ENCODE measurements at places on chromosomes 7 and 10.

DNA sequence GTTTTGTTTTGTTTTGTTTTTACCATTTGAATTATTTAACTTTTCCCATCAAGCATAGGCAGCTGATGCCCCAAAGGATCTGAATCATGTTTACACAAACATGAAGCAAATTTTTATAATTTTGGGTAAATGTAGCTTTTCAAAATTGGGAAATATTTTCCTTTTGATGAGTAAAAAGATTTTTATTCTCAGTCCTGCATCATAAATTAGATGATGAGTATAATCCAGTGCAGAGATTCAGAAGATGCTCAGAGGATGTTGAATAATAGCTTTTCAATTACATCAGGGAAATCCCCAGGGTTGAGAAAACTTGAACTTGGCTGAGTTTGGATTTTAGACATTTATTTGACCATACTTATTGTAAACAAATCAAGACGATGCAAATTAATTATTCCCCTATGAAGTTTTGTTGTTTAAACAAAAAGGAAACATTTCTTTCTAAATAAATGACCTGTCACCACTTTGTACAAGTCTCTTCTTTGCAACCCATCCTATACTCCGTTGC, 121.7 kb downstream of the FAM204A start:
- DNase-seq = no peak

- DNase-seq = no peak
These were observed 58.5 kb upstream of the NPVF start for GRCh38 chr7:25286756-25287155.

- DNase-seq = no peak
These were observed 178.2 kb upstream of the NRG3 start for GRCh38 chr10:81696609-81697388.

DNA sequence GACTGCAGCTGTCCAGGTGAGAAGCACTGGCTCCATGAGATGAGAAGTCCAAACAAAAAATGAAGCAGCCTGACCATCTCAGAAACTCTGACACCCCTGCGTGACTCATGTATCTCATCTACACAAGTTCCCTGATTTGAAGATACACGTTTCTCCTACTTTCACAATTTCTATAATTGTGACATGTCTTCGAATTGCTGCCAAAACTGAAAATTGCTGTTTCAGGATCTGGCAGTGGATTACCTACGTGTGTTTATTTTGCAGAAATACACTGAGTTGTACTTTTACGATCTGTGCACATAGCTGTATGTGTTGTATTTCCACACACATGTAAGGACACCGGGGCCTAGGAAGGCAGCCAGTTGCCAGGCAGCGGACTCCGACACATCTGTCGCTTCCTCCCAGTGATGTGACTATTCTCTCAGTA, 53.2 kb downstream of the LARP4B start:
- no peak for DNase-seq

- DNase-seq = no peak
These were observed 9.2 kb downstream of the TAS2R60 start for GRCh38 chr7:143452495-143452894.

GRCh38 chr10:86779220-86780017, 23.0 kb downstream of the BMPR1A start:
- no peak for DNase-seq

DNA sequence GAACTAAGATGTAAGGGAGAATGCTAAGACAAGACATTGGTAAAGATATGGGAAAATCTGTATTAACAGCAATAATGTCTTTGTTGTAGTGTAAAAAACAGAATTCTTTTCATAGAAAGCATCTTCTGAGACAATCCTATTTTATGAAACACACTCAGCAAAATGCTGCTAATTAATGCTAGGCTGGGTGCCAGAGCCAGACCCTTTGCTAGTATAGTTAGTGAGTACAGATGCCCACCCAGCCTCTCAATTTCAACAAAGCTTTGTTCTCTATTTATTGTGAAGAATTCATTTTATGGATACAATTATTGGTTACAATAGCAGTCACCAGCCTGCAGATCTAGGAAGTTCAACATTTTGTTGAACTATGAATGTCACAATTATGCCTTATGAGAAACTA, 131.0 kb downstream of the SEM1 start:
- DNase-seq = no peak

- no peak for DNase-seq
These were observed 214.3 kb downstream of the ELMO1 start for GRCh38 chr7:37234334-37234733.

DNA sequence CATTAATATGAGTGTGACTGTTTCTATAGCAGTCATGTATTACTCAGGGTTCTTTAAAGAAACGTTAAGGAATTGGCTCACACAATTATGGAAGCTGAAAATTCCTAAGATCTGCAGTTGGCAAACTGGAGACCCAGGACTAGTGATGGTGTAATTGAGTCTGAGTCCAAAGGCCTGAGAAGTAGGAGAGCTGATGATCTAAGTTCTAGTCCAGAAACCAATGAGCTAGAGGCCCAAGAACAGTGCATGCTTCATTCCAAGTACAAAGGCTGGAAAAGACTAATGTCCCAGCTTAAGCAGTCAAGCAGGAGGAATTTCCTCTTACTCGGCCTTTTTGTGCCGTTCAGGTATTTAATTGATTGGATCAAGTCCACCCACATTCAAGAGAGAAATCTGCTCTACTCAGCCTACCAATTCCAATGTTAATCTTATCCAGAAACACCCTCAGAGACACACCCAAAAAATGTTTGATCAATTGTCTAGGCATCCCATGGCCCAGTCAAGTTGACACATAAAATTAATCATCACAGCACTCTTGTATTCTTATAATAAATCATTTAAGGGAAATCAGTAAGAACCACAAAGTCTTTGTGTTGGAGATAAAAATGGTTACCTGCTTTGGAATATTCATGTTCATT, 312.1 kb downstream of the PRKG1 start:
- no peak for DNase-seq

DNA sequence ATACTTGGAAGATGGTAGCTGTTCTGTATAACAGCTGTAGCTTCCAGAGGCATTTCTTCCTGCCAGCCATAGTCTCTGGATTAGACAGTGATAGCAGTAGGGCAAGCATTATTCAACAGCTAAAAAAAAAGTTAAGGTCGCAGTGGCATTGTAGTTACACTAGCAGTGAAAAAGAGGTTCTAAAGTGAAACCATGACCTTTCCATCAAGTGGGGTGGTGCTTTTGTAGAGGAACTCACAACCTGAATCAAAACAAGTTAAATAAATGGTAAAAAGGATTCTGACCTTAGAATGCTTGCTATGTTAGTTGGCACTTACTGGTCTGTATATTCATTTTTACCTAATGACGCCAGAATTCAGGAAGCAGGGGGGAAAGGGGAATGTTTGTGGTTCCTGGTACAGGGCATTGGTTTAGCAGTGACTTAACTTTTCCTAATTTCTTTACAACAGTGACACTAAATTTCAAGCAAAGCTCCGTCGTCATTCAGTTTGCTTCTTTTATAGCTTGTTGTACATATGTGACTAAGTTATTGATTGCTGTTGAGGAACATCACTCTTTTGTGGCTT, 55.0 kb downstream of the GBF1 start:
- DNase-seq = no peak

DNA sequence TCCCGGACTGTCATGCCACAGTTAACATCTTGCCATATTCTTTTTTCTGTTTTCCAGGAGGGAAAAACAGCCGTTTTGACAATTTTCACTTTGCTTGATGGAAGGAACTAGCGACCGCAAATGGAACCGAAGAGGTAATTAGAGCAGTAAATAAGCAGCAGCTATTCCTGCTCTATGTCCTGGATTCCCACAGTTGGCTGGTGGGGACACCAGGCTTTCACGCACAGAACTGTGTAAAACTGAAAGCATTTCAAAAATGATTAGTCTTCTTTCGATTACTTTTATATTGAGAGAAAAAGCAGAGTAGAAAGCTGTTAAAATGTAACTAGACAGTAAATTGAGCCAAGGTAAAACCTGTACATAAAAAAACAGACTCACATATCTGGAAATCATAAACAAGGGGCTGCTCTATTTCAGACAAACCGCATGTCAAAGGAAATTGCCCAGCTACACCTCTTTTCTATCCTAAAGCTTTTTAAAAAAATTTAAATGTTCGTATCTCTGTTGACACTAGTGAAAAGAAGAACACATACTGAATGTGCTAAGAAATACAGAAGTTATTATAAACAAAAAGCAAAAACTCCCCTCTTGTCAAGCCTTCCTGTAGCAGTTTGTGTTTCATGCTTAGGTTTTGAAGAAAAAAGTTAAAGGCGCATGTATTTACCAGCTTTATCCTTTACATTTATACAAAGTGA, 93.4 kb downstream of the RNF216 start:
- no peak for DNase-seq
